Activated naive CD4-positive, alpha-beta T cell treated with anti-CD3 and anti-CD28 coated beads for 36 hours (primary cell): ENCODE measurements at places on chromosomes 3 and 15. TPM values are rescaled to one million over a fixed set of nuclear protein-coding genes. Genes with fewer than 3 reads are reported as not detected.
A peak's percentile ranks its signal among the peaks of the same experiment; 100 is the strongest.

DNA sequence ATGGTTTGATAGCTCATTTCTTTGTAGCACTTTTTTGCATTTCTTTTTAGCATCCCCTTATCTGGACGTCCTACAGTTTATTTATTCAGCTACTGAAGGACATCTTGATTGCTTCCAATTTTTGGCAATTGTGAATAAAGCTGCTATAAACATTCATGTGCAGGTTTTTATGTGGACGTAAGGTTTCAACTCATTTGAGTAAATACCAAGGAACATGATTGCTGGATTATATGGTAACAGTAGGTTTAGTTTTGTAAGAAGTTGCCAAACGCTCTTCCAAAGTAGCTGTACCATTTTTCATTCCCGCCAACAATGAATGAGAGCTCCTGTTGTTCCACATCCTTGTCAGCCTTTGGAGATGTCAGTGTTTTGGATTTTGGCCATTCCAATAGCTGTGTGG lies 29.5 kb upstream of the ACTL6A start:
- no peak overlapping the region for H3K4me3 ChIP-seq
- H3K36me3 ChIP-seq, result no peaks in the 10 kb centered on the region
- H3K27me3 ChIP-seq, result peaks cover 3% of the 10 kb centered on the region
- H3K4me1 ChIP-seq, result no peaks in the 10 kb centered on the region

DNA sequence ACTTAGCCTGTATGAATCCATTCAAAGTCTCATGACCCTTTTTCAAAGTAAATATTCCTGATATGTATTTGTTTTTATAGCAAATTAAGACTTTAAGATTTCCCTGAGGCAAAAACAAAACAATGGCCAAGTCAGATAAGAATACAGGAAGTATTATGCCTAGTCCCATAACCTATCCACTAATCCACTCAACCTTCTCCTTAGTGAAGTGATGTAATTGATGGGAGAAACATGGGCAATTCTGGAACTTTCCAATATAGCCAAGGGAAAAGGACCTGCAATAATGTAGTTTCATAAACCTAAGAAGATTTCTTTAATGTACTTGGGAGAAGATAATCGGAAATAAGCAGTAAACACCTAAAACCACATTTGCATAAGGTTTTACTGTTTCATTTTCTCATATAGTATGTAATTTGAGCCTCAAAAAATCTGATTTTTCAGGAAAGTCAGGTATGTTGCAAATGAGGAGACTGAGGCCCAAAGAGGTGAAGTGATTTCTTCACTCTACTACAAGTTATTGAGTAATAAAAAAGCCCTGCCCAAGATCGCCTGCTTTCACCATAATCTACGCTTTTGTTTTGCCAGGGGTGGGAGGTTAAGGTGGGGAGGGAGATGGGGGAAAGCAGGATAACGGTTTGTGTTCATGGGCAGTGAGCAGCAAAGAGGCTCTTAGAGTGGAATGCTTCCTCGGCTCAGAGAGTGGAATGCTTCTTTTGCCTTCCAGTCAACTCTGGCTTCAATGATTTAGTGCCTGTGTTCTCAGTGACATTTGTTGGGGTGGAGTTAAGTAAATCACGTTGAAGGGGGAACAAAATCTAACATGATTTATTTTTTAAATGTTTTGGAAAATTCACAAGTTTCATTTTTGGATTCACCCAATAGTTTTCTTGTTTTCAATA lies 95.0 kb upstream of the FNDC3B start:
- H3K4me1 ChIP-seq, result peaks cover 2% of the 10 kb centered on the region
- no peak overlapping the region for H3K27ac ChIP-seq
- H3K27me3 ChIP-seq, result no peaks in the 10 kb centered on the region
- H3K36me3 ChIP-seq, result no peaks in the 10 kb centered on the region
- H3K4me3 ChIP-seq, result no peak overlapping the region

GRCh38 chr15:77186594-77187011 lies 115.7 kb upstream of the TSPAN3 start:
- H3K4me1 ChIP-seq, result peaks cover 52% of the 10 kb centered on the region
- H3K4me3 ChIP-seq, result no peak overlapping the region
- H3K27me3 ChIP-seq, result no peaks in the 10 kb centered on the region

DNA sequence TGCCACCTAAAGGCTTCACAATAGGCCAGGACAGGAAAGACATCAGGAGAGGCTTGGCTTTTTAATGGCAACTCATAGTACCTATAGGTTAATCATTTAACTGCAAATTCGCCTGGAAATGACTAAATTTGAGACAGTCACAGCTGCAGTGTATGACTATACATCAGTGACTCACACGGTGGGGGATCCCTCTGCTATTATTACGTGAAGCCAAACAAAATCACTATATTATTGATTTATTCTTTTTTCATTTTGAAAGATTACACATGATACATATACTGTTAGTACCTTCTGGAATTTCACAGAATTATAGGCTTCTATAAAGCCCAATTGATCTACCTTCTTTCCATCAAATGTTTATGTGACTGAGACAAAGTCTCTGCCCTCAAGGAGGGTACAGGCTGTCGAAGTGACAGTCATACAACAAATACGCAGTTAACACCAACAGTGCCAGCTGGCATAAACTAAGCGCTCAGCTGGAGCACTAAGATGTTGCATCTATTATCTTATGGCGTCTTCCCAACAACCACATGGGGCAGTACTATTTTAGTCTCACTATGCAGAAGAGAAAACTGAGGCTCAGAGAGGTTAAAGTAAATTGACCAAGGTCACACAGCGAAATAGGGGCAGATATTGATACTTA lies 82.0 kb upstream of the LMOD3 start:
- H3K4me1 ChIP-seq, result peaks cover 57% of the 10 kb centered on the region
- H3K4me3 ChIP-seq, result no peak overlapping the region
- DNase-seq, result peak; percentile 84
- H3K36me3 ChIP-seq, result no peaks in the 10 kb centered on the region

- H3K27me3 ChIP-seq, result peaks cover 15% of the 10 kb centered on the region
- H3K4me1 ChIP-seq, result no peaks in the 10 kb centered on the region
- DNase-seq, result no peak
Observed at GRCh38 chr15:48976444-48977088, 12.8 kb upstream of the SHC4 start.

DNA sequence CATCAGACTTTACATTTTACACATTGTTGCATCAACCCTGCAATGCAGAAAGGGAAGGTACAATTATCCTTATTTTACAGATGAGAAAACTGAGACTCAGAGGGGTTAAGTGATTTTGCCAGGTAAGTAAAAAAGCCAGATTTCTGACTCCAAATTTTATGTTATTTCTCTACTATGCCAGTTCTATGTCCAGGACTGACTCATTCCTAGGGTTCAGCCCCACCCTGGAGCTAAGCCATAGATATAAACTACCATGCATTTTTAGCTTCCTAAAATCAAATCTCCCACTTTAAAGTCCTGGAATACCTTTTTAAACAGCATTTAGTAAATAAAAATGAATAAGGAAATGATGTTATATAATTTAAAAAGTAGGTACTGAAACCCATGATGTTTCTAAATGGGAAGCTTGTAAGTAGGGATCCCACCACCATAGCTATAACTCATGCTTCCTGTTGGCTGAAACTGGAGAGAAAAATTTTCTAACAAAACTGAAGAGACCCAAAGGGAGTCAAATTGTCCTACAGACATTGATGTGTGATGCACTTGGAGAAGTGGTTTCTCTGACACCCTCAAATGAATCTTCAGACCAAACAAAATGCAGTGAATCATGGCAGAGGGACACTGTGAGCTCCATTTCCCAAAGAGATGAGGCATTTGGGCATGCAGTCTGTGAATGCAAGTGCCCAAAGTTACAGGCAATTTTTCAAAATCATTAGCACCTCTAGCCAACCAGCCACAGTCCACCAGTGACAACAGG lies 301.7 kb upstream of the UMPS start:
- no peak overlapping the region for H3K4me3 ChIP-seq
- no peak for DNase-seq
- no peaks in the 10 kb centered on the region for H3K4me1 ChIP-seq

Gene CTDSPL
- total RNA-seq, result 5.0 TPM

DNA sequence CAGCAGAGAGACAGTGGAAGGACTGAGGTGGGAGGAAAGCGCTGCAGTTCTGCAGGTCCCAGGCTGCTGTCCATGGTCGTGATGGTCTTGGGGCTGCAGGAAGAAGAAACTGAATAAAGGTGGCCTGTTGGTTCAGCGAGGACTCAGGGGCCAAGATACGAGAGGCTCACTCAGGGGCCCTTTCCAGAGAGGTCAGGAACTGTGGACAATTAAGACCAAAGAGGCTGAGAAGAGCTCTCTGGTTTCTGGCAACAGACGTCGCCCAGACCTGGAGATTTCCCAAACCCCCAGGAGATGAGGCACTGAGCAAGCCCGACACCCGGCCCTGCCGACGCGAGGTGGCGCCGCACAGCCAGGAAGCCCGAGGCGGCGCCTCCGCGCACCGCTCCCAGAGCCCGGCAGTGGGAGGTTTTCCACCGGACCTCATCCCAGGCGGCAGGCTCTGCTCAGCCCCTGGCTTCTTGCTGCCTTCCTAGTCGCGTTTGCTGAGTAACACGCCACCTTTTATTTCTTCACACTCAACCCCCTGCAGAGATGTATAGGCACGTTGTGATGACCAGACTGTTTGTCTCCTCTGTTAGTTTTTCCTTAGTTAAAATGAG lies 56.4 kb upstream of the ARRDC4 start:
- H3K27ac ChIP-seq, result no peak overlapping the region
- no peaks in the 10 kb centered on the region for H3K36me3 ChIP-seq
- no peaks in the 10 kb centered on the region for H3K4me1 ChIP-seq
- H3K4me3 ChIP-seq, result no peak overlapping the region
- H3K27me3 ChIP-seq, result peaks cover 40% of the 10 kb centered on the region

DNA sequence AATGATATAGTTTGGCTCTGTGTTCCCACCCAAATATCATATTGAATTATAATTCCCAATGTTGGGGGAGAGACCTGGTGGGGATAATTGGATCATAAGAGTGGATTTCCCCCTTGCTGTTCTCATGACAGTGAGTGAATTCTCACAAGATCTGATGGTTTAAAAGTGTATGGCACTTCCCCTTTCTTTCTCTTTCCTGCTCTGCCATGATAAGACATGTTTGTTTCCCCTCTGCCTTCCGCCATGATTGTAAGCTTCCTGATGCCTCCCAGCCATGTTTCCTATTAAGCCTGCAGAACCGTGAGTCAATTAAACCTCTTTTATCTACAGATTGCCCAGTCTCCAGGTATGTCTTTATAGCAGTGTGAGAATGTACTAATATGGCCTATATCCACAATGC lies 126.7 kb upstream of the GMNC start:
- peaks cover 1% of the 10 kb centered on the region for H3K36me3 ChIP-seq
- no peaks in the 10 kb centered on the region for H3K27me3 ChIP-seq
- H3K4me1 ChIP-seq, result no peaks in the 10 kb centered on the region
- H3K27ac ChIP-seq, result no peak overlapping the region
- DNase-seq, result no peak

DNA sequence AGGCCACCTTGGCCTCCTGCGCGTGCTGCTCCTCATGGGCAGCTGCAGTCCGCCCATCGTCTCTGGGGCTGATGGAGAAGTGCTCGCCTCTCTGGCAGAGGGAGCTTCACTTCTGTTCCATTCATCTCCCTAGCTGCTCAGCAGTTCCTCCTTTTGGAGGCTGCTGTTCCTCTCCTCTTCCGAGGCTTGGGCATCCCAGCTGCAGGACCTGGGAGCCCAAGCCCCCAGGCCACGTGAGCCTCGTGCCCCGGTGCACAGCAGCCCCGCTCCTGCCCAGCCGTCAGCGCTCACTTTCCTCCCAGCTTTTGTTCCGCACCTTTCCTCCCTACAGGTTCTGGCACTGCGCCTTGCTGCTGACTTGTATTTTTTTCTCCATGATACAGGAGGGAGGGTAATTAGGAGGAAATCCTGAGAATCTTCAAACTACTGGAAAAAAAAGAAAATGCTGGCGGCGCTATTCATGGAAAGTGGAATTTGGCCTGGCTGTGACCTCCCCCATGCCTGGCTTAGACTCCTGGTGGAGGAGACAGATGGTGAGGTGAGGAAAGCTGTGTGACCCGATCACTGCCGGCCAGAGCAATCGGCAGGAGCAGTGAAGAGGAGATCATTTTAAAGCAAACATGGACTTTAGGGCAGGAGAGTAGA lies 210.1 kb downstream of the CHST2 start:
- H3K27me3 ChIP-seq, result no peaks in the 10 kb centered on the region
- no peaks in the 10 kb centered on the region for H3K36me3 ChIP-seq
- no peak overlapping the region for H3K4me3 ChIP-seq

DNA sequence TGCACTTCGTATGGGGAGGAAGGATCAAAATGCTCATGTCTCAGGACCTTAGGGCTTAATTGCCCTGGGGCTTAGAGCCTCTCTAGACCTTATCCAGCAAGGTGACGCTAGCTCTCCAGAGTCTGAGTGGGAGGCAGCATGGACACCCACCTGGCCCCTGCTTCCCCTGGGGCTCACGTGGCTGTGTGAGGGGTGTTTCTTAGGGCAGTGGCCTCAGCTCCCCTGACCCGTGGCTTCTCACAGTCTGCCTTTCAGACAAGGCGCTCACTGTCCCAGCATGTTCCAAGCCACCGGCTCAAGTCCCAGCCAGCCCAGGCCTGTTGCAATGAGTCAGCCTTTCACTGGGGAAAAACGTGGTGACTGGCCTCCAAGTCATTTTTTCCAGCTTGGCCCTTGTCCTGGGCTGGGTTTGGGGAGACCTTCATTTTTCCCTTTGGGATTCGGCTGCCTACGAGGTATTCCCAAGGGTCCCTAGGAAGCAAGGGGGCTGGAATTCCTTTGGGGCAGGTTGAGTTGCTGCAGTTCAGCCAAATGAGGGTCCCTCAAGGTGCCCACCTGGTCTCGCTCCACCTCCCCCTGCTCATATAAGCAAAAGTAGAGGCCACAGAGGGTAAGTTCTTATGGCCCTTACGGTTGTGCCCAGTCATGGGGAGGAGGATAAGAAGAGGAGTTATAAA lies 15.7 kb downstream of the BHLHE40 start:
- no peaks in the 10 kb centered on the region for H3K27me3 ChIP-seq
- DNase-seq, result peak; percentile 6
- peaks cover 16% of the 10 kb centered on the region for H3K4me1 ChIP-seq
- H3K27ac ChIP-seq, result no peak overlapping the region

Gene DUOXA2
- total RNA-seq, result not detected

DNA sequence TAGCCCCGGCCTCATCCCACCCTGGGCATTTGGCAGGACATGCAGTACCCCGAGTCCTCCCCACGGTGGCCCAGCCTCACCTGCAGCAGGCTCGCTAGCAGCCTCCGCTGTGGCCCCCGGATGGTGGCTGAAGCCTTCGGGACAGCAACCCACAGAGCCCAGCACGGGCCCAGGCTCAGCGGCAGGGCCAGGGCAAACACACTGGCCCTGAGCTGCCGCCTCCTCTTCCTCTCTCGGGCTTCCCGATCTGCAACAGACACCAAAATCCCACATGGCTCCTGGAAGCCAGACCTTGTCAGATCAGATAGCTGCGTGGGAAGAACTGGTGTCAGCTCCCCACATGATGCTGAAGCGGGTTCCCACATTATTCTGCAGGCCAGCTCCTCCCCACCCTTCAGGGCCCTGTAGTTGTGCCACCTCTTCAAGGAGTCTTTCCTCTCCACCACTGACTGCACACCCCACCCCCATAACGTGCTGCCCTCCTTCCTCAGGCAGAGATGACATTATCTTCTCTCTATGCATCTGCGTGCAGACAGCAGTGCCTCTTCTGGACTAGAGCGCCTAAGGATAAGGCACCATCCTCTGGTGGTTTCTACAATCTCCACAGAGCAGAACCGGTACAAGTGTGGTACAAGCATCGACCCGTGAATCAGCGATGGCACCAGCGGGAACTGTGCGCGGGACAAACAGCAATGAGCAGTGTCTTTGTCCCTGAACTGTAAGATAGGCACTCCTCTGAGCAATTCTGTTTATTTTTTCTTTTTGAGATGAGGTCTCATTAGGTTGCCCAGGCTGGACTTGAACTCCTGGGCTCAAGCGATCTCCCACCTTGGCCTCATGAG lies 9.5 kb downstream of the TMEM44 start:
- no peaks in the 10 kb centered on the region for H3K36me3 ChIP-seq
- no peaks in the 10 kb centered on the region for H3K27me3 ChIP-seq
- H3K4me3 ChIP-seq, result no peak overlapping the region
- no peak for DNase-seq

GRCh38 chr3:77370413-77370812 lies 330.5 kb downstream of the ROBO2 start:
- H3K4me1 ChIP-seq, result no peaks in the 10 kb centered on the region
- no peak overlapping the region for H3K27ac ChIP-seq
- no peaks in the 10 kb centered on the region for H3K27me3 ChIP-seq

Gene ISLR
- not detected for total RNA-seq
